Stimulated activated CD4-positive, alpha-beta T cell treated with anti-CD3 and anti-CD28 coated beads, Interleukin-1b, Interleukin-23, amount 100 ng/mL, for 48 hours (primary cell): ENCODE measurements at places on chromosomes 3 and 15.
A peak's percentile ranks its signal among the peaks of the same experiment; 100 is the strongest.

- no peak for DNase-seq
These were observed 81.2 kb downstream of the TLE3 start for GRCh38 chr15:70016511-70016994.

- no peak for DNase-seq
These were observed 17.5 kb downstream of the SHC4 start for GRCh38 chr15:48946074-48946839.

GRCh38 chr3:102223132-102223531 is 211.7 kb upstream of the ZPLD1 start:
- DNase-seq = no peak

DNA sequence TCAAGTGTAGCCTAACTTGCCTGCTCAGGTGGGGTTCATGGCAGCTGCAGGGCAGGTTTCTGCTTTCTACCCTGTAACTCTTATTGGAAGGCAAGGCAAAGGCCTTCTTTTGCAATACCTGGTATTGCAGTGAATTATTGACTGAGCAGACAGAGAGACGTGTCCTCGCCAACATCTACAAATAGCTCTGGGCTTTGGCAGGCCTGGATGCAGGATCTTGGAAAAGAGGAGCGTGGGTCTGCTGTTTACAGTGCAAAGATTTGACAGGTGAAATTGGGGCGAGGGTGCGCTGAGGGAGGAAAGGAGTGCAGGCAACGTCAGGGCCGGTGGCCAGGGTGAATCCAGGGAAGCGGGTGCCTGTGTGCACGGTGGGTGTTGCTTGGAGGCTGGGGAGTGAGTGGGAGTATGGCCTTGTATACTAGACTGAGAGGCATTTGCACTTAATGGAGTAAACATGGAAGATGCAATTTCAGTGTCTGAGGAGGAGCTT is 44.5 kb downstream of the ST6GAL1 start:
- no peak for DNase-seq

- DNase-seq = no peak
These were observed 155.0 kb downstream of the DUT start for GRCh38 chr15:48486228-48486627.

DNA sequence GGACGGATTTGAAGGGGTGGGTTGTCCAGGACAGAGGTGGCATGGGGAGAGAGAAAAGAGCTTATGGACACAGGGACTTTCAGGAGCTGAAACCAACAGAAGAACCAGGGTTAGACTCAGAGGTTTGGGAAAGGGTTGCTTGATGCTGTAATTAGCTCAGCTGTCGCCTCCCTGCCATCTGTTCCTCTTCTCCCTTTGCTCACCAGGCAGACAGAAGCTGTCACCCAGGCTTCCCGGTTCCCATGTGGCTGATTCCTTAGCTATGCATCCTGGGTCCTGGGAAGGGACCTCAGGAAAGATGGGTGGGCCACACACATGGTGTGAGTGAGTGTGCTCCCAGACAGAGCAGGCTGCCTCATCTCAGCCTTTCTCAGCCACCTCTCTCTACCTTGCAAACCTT is 14.1 kb downstream of the PTPN23 start:
- no peak for DNase-seq

- no peak for DNase-seq
These were observed 84.9 kb upstream of the BCL6 start for GRCh38 chr3:187830181-187830580.

DNA sequence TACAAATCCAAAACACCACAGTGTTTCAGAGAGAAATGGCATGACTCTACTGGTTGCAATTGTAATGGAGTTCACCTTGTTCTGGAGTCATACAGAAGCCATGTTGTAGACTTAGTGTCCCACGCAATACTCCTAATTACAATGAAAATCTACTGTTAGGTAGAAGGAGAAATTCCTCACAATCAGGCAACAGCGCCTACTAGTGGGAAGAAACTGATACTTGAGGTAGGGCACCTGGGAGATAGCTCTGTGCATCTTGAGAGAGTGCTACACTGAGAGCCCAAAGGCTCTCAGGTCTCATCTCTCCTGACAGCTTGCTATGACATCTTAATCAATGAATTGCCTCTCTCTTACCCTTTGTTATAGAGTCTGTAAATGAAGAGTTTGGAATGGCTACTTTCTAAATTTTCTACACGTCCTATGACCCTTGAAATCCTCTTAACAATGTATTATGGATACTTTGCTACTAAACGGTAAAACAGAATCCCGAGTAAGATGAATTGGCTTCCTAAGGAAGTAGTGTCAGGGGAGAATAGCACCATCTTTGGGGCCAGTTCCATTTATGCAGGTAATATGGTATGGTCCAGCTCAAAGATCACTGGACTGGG is 422.7 kb upstream of the TPRG1 start:
- peak; percentile 44 for DNase-seq

DNA sequence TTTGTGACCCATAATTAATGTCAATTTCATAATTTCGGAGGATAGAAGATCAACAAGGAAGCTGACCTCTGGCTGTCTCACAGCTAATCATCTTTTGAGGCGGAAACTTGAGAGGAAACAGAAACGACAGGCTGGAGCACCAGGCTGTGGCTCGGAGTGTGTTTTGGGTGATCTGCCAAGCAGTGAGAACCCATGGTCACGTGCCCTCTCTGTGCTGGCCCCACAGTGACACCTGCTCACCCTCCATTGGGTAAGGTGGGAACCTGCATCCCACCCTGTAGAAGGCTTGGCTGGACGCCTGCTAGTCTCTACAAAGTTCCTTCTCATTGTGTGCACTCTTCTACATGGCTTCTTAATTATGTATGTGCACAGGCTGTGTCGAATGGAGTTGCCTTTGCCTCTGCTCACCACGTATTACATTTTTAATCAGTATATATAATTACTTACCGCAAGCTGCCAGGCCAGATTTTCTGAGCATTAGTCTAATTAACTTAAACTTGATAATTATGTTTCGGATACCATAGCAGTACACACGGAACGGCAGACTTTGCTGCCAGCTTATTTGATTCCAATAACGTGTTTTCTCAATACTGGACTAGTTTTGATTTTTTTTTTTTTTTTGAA is 719.4 kb upstream of the CFAP20DC start:
- no peak for DNase-seq

DNA sequence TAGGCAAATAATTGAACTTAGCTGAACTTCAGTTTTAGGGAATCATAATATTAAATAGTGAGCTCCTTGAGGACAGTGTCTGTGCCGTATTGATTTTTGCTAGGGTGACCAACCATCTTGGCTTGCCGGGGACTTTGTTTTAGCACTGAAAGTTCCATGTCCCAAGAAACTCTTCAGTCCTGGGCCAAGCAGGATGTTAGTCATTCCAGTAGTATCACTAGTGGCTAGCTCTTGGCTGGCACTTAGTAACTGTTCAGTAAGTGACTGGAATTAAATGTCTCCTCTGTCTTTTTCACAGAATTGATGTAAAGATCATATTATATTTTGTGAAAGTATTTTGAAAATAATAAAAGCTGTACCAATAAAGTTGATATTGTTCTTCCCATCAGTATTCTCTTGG is 42.3 kb downstream of the RSRC1 start:
- DNase-seq = no peak

DNA sequence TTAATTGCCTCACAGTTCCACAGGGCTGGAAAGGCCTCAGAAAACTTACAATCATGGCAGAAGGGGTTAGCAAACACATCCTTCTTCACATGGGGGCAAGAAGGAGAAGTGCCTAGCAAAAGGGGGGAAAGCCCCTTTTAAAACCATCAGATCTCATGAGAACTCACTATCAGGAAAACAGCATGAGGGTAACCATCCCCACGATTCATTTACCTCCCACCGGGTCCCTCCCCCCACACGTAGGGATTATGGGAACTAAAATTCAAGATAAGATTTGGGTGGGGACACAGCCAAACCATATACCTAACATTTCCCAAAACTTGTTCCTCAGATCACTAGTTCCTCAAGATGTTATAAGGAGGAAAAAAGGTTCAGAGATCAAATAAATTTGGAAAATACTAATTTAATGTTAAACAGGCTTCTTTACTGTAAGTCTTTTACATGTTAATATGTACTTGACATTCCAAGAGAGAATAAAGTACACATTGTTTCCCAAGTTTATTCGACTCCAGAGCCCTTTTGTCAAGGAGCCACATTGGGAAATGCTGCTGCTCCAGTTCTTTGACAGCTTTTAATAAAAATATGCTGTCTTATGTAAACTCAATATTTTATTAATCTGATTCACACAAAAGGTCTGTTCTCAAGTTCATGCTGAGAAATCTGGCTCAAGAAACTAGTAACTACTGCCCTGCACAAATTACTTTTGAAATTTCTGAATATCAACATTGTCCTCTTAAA is 17.8 kb downstream of the HERC1 start:
- no peak for DNase-seq

GRCh38 chr3:97579365-97579764 is 185.2 kb upstream of the ARL6 start:
- no peak for DNase-seq

- DNase-seq = no peak
These were observed 342.8 kb downstream of the TBC1D5 start for GRCh38 chr3:17399586-17399985.

GRCh38 chr3:124916837-124917409 is 17.6 kb downstream of the MUC13 start:
- no peak for DNase-seq

- DNase-seq = no peak
These were observed 78.5 kb downstream of the TRANK1 start for GRCh38 chr3:36866368-36866767.

- no peak for DNase-seq
These were observed 54.6 kb upstream of the VILL start for GRCh38 chr3:37935756-37936666.

DNA sequence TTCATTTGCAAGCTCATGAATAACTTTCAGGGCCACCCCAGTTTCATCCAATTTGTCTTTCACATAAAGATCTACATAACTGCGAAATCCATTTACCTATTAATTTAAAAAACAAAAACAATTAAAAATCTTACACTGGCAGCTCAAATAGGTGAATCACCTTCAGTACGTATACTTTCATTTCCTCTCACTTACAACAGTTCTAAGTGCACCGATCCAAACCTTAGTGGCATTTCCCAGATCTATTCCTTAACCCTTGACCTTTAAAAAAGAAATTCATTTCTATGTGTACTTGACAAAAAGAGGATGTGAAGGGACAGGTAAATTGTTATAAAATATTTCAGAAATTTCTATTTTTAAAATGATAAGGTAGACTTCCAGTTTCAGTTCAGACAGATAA is 30.8 kb downstream of the TOP2B start:
- no peak for DNase-seq

DNA sequence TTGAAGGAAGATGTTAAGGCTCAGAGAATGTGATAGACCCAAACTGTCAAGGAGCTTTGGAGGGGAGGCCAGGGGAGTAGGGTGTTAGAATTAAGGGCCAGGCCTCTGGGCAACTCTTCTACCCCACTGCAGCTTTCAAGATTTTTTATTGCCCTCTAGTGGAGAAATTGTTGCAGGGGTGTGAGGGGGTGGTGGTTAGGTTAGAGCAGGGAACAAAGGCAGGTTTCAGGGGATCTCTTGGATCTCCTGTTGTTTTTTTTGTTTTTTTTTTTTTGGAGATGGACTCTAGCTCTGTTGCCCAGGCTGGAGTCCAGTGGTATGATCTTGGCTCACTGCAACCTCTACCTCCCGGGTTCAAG is 1.4 kb upstream of the SEC13 start:
- DNase-seq = no peak

- no peak for DNase-seq
These were observed 31.4 kb downstream of the HPS3 start for GRCh38 chr3:149160754-149161300.

DNA sequence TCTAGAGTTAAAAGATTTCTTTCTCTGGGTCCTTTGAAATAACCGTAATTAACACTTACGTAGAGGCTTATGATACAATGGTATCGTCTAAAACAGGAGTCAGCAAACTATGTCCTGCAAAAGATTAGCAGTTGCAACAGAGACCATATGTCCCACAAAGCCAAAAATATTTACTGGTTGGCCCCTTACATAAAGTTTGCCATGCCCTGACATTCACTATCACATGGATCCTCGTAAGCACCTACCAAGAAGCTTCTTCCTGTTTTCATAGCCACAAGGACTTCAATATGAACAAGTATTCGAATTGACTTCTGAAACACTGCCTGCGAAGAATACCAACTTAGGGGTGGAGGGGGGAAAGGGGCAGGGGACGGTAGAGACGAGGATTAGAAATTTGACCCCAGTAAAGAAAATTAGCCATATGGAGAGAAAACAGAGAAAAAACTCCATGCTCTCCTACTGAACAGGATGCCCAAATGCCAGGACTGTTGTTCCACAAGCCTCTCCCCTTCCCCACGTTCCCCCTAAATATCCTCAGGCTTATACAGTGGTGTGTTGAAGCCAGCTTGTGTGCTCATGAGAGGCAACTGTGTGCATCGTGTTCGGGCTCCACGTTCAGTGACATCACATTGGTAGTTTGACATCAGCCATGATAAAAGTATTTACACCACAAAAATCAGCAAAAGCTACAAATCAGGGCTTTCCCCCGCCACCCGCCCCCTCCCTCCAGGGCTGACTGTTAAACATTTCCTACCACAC is 144.1 kb upstream of the HES1 start:
- DNase-seq = no peak

DNA sequence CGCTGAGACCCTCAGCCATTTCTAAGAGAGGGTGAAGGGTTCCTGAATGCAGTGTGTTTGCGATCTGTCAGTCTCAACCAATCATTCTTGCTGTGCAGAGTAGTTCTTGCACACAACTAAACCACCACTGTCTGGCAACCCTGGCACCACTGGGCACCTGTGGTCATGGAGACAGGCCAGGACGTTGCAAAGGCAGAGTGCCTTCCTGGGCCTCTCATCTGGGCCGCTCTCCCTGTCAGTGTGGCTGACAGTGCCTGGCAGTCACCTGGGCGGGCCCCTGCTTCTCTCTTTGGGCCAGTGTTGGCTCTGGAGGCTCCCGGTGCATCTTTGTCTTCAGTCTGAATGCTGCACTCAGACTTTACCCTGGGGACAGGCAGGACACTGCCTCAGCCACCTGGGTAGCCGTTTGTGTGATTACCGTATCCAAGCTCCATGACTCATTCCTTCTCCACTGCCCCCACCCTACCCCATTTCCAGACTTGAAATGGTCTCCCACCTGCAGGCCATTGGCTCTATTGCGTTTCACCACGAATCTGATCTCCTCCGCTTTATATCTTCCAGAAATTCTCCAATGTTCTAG is 104.6 kb upstream of the KLF13 start:
- no peak for DNase-seq

GRCh38 chr3:138943724-138944653 is 2.9 kb downstream of the FOXL2 start:
- no peak for DNase-seq

- DNase-seq = no peak
These were observed 46.6 kb downstream of the HHLA2 start for GRCh38 chr3:108342837-108343486.

GRCh38 chr15:59174151-59174834 is 32.4 kb upstream of the LDHAL6B start:
- no peak for DNase-seq

DNA sequence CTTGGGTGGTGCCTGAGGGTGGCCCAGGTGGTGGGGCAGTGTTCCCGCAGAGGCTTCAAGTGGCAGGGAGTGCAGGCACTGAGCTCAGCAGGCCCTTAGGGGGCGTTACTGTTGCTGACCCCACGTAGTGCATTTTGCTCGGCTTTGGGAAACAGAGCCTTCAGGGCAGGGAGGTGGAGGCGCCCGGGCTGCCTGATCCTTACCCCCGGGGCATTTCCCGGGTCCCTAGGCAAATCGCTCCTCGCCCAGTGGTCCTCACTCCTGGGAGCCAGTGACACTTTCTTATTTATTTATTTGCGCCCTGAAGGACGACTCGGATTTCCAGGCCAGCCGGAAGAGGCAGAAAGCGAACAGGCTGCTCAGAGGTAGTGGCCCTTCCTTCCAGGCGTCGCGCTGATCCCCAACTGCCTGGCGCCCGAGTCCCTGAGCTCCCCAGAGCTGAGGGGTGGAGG is 10.1 kb upstream of the FOXB1 start:
- no peak for DNase-seq
